ENCODE measurements at places on chromosomes 2 and 18.

DNA sequence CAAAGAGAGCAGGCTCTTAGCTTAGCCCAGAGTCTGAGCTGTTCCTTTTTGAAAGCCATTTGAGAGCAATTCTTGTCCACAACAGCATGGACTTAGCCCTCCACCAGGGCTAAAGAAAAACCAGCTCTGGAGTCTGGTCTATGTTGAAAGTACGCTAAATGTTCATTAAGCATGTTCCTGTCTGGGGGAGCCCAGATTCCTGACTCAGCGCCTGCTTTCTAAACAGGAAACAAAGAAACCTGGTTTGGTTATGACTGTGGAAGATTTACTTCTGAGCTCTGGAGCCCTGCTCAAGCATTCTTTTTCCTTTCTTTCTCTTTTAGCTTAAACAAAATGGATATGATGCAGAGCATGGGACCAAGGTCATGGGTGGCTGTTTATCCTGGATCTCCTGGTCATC, 279.8 kb downstream of the RBM43 start:
- no peak for DNase-seq

GRCh38 chr2:86047575-86048382, 57.9 kb downstream of the POLR1A start:
- no peak for DNase-seq

- no peak for DNase-seq
These were observed 21.0 kb downstream of the ZAP70 start for GRCh38 chr2:97734061-97735051.

GRCh38 chr2:90069290-90069894, 1377.9 kb downstream of the RPIA start:
- no peak for DNase-seq

- DNase-seq = no peak
These were observed 45.3 kb downstream of the ACAA2 start for GRCh38 chr18:49768051-49768391.

DNA sequence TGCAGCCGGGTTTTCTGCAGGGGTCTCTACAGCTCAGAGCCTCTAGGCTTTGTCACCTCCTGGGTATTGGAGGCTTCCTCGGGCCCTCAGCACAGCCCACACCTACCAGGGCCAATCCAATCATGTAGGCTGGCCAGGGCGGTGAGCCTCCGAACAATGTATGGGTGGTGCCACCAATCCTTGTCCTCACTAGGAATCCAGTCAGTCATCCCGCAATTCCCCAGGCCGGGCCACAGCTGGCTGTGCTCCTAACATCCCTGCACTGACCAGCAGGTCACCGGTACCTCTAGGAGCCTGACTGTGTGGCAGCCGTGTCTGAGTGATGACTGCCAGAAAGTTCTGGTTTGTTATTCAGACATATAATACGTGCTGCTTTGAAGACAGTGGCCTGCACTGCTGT, 129.4 kb downstream of the SH3RF3 start:
- DNase-seq = no peak

- DNase-seq = no peak
These were observed 140.5 kb upstream of the PELI1 start for GRCh38 chr2:64284751-64285150.

- DNase-seq = no peak
These were observed 221.0 kb downstream of the MTX2 start for GRCh38 chr2:176490061-176490861.
